ENCODE measurements at places on chromosomes 12 and 14.

GRCh38 chr14:36701132-36701531, 39.5 kb downstream of the PAX9 start:
- DNase-seq = no peak

DNA sequence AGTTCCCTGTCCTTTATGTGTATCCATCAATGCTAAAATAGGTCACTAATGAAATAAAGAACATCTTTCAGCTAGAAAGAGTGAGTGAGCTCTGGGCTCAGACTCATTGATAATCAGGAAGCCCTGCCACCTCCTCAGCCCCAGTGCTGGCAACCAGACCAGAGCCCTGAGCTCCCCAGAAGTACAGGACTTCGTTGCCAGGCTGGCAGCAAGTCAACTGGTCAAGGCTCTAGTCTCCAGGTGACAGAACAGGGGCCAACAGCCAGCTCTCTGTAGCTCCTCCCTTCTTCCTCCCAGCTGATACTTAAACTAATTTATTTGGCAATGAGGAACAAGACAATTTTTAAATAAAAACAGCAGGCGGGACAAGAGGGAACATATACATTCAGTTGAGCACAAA, 145.3 kb downstream of the EGLN3 start:
- DNase-seq = no peak

DNA sequence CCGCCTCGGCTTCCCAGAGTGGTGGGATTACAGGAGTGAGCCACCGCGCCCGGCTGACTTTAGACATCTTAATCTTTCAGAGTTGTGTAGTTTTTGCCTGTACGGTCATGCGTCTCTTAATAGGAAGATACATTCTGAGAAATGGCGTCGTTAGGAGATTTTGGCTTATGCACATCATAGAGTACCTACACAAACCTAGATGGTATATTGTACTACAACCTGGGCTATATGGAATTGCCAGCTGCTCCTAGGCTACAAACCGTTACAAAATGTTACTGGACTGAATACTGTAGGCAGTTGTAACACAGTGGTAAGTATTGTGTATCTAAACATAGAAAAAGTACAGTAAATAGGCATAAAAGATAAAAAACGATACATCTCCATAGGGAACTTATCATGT, 1.3 kb downstream of the TSFM start:
- DNase-seq = no peak

- DNase-seq = no peak
Measured at GRCh38 chr12:85821206-85821605, 15.0 kb downstream of the RASSF9 start.

DNA sequence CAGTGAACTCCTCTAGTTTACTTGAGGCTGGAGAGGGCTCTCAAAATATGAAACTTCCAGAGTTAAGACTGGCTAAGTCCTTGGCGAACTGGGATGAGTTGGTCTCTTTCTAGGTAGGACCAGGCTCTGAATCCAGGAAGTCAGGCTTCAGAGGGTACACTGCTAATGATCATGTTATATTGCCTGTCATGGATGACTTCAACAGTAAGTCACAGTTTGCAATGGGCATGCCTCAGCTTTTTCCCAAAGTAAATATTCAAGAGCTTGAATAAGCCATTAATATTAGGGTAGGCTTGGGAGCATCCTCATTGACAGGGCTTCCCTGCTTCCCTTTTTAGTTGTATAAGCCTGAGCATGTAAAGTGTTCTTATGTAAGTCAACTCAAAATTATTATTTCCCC, 61.7 kb upstream of the PTHLH start:
- DNase-seq = no peak

GRCh38 chr14:43579671-43580070, 927.4 kb downstream of the FSCB start:
- no peak for DNase-seq
